ENCODE measurements at places on chromosomes 4 and X.

DNA sequence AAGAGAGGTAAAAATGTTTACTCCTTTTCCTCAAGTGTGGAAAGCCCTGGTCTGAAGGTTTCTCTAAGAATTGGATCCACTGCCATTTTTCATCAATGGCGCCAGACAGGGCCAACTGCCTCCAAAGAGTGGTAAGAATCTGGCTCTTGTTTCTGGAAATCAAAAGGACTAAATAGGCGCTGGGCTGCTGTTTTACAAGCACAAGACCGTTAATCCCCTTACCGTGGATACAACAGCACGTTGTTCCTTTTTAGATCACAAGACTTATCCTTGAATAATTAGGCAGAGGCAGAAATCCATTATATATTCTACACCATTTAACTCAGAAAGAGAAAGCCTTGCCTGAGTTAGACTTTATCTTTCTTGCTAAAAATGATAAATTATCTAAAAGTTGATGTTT is 10.6 kb downstream of the CLTRN start:
- no peak for DNase-seq

GRCh38 chrX:6783912-6784311 is 249.0 kb upstream of the VCX3A start:
- no peak for DNase-seq

DNA sequence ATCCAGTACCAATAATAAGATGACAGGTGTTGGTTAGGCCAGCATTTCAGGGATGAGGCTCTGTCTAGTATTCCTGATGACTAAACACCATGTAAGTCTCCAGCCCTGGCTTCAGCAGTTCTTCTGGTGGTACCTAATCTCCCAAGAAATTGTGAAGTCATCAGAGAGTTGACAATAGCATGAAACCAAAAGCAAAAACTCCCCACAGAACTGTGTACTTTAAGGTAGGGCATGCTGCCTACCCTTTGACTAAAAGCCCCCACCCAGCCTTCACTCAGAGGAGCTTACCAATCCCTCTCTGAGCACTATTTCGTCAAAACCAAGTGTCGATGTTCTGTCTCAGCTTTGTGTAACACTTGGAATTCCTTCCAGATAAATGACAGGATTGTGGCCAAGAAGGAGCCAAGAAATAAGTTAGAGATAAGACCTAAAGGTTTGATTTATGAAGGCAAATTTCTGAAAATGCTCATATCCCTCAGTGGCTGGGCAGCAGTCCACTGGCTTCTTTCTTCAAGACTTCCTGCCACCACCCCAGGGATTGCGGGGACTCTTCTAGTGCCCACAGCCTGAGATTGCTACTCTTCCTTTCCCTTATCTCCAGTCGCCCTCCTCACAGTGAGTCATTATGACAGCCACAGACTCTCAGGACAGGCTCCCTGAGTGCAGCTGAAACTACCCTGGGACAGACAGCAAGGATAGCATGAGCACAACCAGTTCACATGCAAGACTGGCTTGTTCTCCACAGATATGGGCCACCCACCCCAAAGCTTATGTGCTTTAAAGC is 67.3 kb upstream of the LHFPL1 start:
- no peak for DNase-seq

GRCh38 chr4:14272206-14272605 is 644.7 kb upstream of the BOD1L1 start:
- DNase-seq: no peak

DNA sequence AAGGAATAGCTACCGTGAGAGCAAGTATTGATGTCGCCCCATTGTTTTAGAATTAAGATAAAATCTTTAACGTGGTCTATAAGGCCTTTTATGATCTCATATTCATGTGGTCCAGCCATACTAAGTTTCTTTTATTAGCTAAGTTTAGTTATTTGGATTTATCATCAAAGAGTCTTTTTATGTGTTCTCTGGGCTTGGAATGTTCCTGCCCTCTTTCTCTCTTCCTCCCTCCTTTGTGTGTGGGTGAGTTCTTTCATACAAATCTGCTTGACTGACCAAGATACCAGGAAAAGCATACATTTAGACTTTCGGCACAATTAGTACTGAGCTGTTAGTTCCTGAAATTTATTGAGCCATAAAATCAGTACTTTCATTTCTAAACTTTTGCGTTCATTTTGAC is 11.3 kb downstream of the TDO2 start:
- DNase-seq: no peak

- DNase-seq: no peak
Measured at GRCh38 chrX:70168238-70169188, 8.8 kb upstream of the DGAT2L6 start.

DNA sequence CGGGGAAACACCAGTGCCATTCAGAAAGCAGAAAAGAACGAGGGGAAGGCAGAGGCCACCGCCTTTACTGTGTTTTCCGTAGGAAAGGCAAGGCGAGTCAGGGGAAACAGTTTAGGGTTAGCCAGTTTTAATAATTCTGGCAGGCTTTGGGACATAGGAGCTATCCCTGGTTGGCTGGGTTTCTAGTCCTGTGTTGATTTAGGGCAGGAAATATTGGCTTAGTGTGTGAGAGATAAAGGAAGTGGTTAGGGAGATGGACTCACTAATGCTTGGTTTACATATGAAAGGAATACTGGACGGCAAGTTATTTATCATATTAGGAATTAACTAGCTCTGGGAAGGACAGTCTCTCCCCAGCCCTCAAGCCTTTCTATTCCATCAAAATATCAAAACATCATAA is 53.1 kb downstream of the SYNPO2 start:
- DNase-seq: no peak

- DNase-seq: no peak
Measured at GRCh38 chrX:44570522-44570921, 27.9 kb upstream of the FUNDC1 start.

- DNase-seq: no peak
Measured at GRCh38 chr4:15167743-15168142, 165.5 kb downstream of the CPEB2 start.

GRCh38 chrX:71652405-71652804 is 14.9 kb upstream of the LOC101059915 start:
- DNase-seq: peak; percentile 12

DNA sequence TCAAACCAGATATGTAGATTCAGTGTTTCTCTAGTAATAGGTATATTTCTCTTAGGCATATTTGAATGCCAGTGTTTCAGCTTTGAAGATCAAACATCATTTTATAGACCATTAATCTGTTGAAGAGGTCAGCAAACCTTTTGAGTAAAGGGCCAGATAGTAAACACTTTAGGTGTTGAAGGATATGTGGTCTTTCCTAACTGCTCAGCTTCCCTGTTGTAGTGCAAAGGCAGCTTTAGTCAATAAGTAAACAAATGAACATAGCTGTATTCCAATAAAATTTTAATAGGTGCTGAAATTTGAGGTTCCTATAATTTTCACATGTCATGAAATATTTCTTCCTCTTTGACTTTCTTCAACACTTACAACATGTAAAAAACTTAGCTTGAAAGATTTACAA is 201.6 kb downstream of the ADGRL3 start:
- no peak for DNase-seq

DNA sequence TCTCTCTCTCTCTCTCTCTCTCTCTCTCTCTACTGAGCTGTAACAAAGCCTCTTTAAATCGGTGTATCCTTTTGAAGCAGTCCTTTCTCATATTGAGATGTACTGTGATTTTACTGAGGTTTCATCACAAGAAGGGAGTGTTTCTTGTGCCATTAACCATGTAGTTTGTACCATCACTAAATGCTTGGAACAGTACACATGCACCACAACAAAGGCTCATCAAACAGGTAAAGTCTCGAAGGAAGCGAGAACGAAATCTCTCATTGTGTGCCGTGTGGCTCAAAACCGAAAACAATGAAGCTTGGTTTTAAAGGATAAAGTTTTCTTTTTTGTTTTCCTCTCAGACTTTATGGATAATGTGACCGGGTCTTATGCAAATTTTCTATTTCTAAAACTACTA is 37.2 kb downstream of the HPF1 start:
- DNase-seq: no peak

- DNase-seq: peak; percentile 94
Measured at GRCh38 chrX:69293776-69294601, 128.7 kb upstream of the PJA1 start.

GRCh38 chr4:141657550-141658250 is 21.3 kb downstream of the IL15 start:
- no peak for DNase-seq

DNA sequence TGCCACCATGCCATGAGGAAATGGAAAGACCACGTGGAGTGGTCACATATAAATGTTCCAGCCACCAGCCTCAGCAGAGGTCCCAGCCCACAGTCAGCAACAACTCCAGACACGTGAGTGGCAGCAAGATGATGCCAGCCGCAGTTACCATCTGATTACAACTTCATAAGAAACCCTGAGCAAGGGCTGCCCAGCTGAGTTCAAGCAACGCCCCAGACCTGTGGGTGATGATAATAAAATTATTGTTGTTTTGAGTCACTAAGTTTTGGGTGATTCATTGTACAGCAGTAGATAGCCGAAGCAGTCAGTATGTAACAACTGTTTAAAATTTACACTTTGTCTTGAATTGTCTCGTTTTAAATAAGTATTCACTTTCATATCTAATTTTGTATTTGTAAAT is 5.8 kb upstream of the CCNG2 start:
- no peak for DNase-seq

DNA sequence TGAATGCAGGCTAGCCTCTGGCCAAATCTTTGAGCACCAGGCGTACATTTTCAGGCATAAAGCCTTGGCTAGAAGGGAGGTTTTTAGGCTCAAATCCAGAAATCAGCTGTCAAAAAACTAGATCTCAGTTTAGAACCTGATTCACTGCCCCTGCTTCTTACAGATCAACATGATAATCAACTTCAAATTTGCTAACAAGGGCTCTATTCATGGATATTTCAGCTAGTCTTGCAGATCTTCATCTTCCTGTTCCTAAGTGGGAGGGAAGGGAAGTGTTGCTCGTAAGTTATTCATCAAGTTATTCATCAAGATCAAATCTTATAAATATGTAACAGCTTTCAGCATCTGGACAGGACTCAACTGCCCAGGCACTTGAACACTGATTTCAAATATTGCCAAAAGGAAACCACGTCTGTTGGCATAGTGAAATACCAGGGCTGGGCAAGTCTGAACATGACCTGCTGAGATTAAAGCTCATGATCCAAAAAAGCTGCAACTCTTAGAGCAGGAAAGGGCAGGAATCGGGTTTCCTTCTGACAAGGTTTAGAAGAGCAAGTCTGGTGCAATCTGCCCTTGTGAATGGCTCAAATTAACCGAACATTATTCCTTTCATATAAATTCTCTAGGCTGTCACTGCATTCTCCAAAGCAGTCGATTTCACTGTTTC is 200.3 kb downstream of the PDGFC start:
- no peak for DNase-seq

DNA sequence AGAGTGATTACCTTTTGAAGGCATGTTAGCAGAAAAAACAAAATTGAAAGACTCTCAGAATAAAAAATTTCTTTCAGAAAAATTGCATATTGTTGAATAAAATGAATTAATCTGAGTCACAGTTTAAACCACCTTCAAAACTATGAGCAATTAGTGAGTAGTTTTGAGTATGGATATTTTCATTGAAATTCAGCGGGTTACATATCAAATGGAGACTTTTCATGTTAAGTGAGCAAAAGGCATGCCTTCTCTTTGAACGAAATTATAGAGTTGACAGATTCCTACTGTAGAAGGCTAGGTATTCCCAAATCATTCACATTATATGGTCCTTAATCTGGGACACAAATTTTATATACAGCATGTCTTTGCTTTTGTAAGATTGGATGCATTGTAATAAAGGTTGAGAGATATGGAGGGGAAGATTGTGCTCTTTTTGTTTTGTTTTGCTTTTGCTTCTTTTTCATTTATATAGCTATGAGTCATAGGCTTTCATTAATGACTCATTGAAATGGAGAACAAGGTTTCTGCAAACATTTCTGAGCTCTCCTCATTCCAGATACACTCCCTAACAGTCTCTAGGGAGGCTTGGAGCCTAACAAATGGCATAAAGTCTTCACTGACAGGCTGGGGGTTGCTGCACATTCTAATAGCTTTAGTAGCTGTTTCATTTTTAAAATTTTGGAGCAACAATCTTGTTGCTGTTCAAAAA is 21.6 kb downstream of the PCDH18 start:
- DNase-seq: no peak

DNA sequence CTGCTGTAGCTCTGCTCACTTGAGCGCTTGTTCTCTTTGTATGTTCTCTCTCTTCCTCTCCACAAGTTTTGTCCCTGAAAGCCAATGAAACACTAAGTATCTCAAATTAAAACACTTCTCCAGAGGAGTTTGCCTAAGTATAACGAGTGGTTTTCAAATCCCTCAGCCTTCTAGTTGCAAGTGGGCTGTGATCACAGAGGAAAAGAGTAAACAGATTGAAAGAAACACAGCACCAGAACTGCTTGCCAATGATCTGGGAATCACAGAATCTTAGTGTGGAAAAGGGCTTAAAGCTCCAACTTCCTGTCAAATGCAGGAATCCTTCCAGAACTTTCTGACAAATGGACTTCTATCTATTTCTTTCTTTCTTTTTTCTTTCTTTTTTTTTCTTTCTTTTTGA is 4.8 kb upstream of the PRSS12 start:
- DNase-seq: no peak

DNA sequence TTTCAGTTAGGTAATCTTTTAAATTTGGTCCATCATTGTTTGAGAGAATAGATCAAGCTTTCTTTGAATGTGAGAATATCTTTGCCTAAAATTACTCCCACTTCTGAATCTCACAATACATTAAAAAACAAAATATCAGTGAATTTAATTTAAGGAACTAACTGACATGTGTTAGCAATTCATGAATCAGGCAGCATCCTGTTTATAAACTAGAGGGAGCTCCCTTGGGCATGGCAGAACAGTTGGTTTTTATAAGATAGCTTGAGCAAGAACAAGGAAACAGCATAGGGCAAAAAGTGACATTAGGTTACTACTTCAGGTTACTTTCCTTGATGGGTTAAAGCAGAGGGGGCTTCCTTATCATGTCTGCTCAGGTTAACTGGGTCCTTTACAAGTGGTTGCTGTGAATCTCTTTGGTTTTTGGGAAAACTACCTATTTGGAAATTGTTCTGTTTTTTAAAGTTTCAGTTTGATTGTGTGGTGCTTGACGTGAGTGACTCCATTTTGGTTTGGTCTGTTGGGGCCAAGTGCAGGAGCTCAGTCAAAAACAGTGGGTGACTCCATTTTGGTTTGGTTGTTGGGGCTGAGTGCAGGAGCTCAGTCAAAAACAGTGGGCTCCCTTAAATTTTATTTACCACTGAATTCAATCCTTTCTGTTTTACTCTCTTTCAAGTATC is 68.0 kb downstream of the PPEF2 start:
- no peak for DNase-seq

DNA sequence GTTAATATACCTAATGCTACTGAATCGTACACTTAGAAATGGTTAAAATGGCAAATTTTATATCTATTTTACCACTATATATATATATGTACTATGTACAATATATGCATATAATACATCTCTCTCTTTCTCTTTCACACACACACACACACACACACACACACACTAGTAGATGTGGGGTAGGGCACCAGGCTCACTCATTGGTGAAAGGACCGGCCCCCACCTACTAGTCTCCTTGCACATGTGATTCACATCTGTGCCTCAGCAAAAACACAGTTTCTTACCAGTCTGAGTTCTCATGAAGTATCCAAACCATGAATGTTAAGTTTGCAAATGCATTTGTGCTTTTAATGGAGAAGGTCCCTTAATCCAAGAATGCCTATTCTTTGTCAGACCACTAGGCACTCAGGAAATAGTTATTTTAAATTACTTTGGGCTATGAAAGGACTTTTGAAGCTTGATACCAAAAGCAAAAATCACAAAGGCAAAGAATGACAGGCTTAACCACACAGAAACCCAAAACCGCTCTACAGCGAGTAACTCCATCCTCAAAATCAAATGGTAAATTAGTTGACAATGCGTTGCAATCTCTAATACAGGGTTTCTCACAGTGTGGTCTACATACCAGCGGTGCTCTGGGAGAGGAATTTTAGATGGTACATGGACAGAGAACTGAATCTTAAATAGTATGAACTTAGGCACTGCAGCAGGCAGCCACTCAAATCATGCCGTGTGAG is 5.8 kb downstream of the TSC22D3 start:
- no peak for DNase-seq

All from SK-N-MC (cell line).